ENCODE measurements at places on chromosomes 12 and 14.

GRCh38 chr14:68931063-68931462 lies 48.0 kb downstream of the ACTN1 start:
- no peak for DNase-seq

DNA sequence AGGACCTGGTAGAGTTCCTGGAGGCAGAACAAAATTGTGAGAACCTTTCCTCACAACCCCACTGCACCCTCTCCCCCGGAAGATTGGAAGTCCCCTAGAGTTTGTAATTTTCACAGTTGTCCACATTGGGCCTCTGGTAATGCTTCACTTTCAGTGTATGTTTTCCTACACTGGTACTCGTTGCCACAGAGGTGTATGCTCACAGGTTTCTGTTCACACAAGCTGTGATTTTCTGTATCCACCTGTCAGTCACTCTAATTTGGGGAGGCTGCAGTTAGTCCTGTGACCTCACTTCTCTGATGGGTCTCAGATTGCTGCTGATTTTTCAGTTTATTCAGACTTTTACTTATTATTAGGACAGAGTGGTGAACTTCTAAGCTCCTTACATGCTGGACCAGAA lies 66.4 kb upstream of the BMP4 start:
- DNase-seq = no peak

GRCh38 chr14:96434040-96434439 lies 42.1 kb downstream of the AK7 start:
- no peak for DNase-seq

DNA sequence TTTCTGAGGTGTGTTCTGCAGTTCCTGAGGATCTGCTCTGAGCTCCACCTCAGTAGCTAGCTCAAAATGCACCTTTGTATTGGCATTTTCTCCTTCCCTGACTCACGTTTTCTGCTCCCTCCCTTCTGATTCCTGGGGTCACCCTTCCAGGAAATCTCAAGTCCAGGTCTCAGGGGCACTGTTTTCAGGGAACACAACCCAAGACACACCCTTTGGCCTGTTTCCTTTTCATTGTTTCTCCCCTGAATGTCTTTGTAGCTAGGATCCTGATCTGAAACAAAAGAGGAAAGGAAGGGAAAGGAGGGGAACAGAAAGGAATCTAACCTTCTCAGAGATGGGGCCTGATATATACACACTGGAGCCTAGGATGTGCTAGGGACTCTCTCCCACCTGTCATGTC lies 7.3 kb upstream of the RIPK3 start:
- no peak for DNase-seq

DNA sequence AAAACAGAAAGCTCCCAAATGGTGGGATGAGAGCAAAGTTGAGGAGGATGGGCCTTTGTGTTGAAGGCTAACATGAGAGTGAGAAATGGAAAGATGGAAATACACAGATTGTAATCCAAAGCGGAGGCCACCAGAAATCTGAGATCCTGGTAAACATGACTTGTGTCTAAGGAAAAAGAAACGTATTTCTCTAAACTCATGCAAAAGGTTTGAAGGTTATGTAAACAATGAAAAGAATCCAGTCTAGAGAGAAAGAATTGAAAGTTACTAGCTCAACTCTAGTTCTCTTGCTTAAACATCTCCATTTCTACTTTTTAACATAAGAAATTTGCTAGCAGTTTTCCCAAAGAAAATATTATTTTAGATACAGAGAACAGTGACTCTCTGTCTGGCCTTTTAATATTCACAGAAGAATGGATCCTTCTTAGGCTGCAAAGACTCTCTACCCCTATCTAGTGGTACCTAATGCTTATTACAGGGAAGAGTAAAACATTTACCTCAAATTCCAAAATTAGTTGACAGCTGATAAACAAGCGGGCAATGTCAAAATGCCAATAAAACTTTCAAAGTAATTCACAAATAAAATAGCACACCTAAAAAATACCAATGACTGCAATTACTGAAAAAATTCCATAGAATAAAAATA lies 75.8 kb upstream of the SOX5 start:
- no peak for DNase-seq

GRCh38 chr14:66380143-66380542 lies 106.0 kb upstream of the CCDC196 start:
- DNase-seq = no peak

DNA sequence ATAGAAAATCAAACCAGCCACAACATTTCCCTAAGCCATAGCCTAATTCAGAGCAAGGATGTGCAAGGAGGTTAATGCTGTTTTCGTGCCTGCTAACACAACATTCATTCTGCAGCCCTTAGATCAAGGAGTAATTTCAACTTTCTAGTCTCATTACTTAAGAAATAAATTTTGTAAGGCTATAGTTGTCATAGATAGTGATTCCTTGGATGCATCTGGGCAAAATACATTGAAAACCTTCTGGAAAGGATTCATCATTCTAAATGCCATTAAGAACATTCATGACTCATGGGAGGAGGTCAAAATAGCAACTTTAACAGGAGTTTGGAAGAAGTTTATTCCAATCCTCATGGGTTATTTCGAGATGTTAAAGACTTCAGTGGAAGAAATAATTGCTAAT lies 283.2 kb downstream of the RPAP3 start:
- DNase-seq = no peak

GRCh38 chr12:2794191-2794735 lies 507 bp upstream of the FKBP4 start:
- DNase-seq = peak; percentile 45

DNA sequence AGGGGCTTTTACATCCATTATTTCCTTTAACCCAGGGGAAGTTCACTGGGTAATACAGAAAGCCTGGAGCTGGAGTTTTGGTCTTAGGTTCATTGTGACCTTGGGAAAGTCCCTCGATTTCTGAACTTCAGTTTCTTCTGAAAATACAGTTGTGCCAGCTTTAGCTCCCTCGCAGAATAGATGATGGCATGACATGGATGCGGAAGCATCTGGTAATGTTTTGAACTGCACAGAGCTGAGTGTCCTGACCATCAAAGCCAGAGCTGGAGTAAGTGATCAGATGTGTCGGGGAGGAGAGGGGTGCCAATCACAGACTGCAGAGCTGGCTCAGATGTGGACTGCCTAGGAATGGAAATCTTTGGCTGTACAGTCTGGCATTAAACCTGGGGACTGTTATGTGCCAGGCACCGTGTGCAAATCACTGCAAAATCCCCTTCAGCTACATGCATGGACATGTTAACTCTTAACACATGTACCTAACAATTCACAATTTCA lies 180.9 kb downstream of the ETV6 start:
- no peak for DNase-seq

GRCh38 chr14:103524002-103524935 lies 1.6 kb upstream of the CKB start:
- no peak for DNase-seq

DNA sequence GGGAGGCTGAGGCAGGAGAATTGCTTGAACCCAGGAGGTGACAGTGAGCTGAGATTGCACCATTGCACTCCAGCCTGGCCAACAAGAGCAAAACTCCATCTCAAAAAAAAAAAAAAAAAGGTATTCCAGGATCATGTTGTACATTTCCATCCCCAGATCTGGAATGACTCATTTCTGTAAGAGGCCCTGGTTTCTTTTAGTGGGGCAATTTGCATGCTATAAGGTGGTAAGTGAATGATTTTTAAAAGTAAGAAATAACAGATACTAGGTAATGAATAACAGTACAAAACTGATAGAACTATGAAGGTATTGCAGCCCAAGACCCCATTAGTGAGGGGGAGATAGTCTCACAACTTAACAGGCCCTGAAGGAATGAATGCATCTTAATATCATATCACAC lies 17.7 kb upstream of the ADCK1 start:
- no peak for DNase-seq

- DNase-seq = no peak
Measured at GRCh38 chr12:50400104-50400637, 514 bp upstream of the LARP4 start.

- DNase-seq = no peak
Measured at GRCh38 chr12:5154091-5154490, 110.4 kb downstream of the KCNA5 start.

- DNase-seq = no peak
Measured at GRCh38 chr12:2149091-2149490, 96.3 kb downstream of the CACNA1C start.

DNA sequence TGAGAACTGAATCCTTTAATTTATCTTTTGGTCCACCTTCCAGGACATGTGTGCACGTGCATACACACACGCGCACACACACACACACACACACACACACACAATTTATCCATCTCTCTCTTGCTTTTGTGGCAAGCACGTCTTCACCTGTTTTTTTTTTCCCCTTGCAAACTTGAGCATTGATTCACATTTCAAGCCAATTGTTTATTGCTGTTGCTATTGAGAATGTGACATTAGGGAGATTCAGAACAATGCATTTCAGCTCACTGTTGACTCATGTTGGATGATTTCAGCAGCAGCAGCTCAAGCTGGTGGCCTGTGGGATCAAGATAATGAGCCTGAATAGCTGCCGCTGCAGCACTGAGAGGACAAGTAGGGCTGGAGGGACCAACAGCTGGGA lies 128.9 kb downstream of the SNAPC1 start:
- DNase-seq = peak; percentile 30

DNA sequence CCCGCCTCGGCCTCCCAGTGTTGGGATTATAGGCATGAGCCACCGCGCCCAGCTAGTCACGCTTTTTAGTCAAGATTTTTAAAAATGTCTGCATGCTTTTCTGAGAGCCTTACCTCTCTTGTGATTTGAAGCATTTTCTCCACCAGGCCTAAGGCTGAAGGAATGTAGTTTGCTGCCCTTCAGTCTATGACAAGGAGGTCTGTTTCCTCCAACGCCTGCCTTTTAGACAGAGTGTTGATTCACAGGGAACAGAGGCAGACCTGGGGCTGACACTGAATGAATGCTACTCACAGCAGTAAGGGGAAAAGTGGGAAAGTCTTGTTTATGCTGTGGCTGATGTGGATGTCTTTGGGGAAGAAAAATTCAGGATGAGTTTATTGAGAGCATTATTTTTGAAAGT lies 27.2 kb upstream of the MDM2 start:
- DNase-seq = no peak

DNA sequence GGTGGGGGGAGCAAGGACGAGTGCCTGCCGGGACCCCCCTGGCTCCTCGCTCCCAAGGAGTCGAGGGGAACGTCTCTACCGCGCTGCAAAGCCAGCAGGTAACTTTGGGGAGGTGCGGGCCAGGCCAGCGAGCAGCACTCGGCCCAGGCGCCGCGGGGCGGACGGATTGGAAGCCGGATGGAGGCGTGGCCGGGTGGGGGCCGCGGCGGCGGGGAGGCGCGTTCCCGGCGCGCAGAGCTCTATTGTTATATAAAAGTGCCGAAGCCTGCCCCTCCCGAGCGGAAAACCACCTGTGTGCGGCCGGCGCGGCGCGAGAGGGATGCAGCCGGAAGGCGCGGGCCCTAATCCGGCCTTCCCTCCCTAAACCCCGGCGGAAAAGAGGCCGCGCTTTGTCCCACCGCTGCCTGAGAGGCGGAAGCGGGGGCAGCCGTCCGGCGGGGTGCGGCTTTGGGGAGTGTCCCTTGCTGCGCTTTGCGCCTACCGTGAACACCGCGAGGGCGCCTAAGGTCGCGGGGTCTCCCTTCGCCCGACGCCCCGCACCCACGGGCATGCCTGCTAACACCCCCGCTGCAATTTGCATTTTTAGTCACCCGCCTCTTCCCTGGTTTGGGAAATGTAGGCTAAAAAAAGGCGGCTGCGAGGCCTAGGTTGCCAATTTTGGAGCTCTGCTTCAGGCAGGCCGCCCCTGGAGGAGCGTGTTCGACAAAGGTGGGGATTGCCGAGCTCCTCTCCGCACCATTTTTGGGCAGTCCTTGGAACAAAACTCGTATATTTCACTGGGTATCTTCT lies 1.7 kb upstream of the DUSP6 start:
- DNase-seq = peak; percentile 54

DNA sequence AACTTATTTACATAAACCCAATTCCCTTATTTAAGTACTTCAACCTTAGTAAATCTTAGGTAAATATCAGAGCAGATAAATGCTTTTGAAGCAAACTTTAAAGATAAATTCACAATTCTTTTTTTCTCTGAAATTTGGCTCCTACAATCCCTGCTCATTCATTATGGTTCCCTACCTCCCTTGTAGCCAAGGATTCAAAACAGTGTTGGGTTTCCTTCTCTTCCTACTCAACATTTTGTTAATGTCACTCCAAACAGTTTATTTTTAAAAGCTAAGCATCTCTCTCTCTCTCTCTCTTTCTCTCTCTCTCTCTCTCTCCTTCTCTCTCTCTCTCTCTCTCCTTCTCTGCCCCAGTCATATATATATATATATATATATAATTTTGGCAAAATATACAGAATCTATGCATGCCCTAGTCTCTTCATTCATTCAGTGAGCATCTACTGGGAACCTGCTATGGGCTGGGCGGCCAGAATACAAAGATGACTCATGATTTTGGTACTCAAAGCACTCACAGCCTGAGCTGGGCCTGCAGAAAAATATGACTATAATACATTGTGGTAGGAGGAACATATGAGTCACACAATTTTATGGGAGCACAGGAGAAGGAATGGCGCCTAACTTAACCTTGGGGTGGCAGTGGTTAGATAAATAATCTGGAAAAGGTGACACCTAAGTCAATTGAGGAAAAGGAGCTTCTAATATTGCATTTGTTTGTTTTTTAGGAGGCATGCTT lies 123.7 kb upstream of the DHRS4 start:
- DNase-seq = no peak

DNA sequence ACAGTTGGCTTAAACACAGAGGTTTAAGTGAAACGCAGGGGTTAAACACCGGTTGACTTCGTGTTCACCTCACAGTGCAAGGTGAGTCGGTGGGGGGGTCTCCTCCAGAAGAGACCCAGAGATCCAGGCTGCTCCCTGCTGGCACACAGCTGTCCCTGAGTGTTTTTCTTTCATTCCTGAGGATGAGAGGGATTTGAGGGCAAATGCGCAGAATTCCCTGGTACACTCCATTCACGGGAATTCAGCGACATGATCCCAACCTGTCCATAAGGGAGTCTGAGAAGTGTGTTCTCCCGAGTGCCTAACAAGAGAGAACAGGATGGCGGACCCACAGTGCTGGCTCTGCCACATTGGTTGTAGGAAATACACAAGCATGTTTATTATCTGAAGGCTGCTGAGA lies 107.2 kb upstream of the ESRRB start:
- DNase-seq = no peak

DNA sequence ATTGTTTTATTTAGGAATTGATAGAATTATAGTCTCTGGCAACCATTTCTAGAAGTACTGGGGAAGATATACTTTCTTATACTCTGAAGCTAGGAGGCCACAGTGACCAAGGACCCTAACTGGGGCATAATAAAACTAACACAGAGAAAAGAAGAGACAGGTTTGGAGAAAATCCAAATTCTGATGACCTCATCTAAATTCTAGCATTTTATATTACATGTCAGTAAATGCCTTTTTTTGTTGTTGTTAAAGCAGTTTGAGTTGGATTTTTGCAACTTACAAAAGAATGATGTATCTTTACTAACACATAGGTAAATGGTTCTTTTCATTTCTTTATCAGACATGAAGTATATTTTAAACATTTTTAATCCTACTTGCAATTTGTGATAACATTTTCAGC lies 933.3 kb downstream of the TMTC2 start:
- no peak for DNase-seq

GRCh38 chr12:1660304-1661187 lies 30.3 kb upstream of the ADIPOR2 start:
- no peak for DNase-seq

DNA sequence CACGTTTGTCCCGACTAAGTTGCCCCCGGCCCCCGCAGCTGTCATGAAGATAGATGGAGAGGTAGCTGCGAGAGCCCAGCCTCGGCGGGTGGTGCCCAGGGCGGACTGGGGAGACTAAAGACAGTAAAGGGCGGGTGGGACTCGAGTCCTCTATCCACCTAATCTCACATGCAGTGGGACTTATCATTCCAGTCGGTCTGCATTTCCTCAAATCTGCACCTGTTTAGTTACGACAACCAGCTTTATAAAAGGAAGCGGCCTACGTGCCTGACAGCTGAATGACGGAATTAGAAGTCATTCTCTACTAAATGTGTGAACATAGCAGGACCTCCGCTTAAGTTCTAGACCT lies 109.8 kb upstream of the EGLN3 start:
- DNase-seq = no peak
